ENCODE measurements at places on chromosomes 1 and 21. TPM values are rescaled to one million over a fixed set of nuclear protein-coding genes. Genes with fewer than 3 reads are reported as not detected.

DNA sequence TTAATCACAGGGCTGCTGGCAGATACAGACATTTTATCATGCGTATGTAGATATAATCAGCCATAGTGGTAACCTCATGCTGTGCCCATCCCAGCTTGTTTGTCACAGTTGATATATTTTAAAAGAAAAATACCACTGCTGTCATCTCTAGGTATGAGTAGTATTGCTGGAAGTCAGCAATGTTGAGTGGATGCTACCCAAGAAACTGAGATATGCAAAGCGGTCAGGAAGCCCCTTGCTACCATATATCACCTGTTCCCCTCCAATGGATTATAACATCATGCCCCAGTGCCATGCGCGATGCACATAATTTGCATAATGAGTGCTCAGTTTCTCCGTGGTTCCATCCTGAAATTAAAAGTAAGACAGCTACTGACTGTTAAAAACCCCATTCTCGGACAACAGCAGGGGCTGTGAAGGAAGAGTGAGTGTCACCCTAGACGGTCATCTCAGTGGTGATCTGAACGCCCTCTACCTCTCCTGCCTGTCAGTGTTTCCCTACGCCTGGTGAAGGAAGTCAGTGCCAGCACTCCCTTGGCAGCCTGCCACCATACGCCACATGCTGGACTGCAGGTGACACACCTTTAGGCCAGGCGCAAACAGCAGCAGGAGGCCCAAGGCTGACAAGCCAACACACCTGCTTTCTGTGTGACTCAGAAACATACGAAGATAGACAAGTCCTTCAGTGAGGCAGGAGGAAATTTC lies 2.7 kb downstream of the IL10RB start:
- DNase-seq, result no peak

DNA sequence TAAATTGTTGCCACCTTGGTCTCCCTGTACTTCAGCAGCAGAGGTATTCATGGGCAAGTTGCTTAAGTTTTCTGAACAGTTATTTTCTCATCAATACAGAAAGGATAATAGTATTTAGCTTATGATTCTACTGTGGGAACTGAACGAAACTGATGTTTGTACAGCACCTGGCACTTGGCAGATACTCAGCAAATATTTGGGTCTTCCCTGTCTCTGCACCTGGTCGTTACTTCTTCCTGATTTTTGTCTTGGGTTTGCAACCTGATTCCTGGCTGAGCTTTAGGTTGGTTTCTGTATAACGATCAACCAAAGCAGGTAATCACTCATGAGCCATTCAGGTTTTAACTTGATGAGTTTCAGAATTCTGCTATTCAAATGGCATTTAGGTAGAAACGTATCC lies 490.6 kb downstream of the KIF26B start:
- DNase-seq, result no peak

DNA sequence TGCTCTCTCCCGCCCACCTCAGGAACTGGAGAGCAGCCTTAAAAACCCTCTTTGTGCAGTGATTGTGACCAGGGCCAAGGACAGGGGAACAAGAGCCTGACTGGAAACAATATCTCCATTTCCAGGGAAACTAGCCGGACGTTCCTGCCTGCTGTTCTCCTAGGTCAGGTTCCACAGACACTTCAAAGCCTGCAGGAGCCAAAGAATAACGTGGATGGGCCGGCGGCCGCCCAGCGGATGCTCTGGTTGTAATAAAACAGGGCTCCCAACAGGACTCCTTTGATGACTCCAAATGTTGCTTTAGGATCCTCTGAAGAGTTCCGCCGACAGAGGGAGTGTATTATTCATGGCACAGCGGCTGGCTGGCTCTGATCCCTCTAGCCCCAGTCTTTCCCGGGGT lies 162.2 kb downstream of the PLXNA2 start:
- peak; percentile 75 for DNase-seq

- no peak for DNase-seq
These were observed 326.0 kb upstream of the RUNX1 start for GRCh38 chr21:35375115-35375514.

DNA sequence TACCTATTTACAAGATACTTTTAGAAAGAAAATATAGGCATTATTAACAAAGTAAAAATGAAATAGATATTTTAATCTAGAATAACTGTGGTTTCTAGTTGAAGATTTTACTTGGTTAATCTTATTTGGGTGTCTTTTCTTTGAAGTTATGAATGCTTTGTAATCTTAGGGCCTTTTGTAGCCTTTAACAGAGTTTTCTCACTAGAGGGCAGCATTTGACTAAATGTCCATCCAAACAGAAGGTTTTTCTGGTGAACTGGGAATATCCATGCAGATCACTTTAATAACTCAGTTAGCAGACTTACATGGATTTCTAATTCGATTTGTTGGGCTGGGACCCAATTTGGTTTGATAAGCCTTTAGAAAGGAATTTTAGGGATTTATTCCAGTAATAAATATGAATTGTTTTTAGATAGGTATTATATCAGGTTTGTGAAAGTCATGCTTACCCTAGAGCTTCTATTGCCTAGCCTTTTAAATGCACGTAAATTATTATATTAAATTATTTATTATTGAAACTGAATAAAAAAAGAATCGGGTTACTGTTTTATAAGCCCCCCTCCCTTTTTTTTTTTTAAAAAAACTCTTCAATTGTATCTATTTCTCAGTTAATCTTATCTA lies 119.7 kb downstream of the ZNF326 start:
- peak; percentile 14 for DNase-seq

DNA sequence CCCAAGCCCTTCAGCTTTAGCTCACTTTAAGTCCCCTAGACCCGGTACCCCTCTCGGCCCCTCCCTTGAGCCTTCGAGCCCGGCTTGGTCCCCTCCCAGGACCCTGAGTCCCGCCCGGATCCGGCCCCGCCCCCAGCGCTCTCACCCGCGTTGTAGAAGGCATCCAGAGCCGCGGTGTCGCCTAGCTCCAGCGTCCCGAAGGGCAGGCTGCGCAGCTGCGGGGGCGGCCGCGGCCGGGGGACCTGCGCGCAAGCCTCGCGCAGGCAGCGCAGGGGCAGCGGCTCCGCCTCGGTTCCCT lies 699 bp downstream of the MAP3K6 start:
- peak; percentile 95 for DNase-seq

- peak; percentile 28 for DNase-seq
These were observed 164.0 kb upstream of the UBE2U start for GRCh38 chr1:64039390-64039926.

The AMIGO1 gene
- 1.1 TPM for total RNA-seq

The PRAMEF9 gene
- total RNA-seq, result not detected

All from H7 (cell line).